ENCODE measurements at places on chromosomes 12 and 14. TPM values are rescaled to one million over a fixed set of nuclear protein-coding genes. Genes with fewer than 3 reads are reported as not detected.

HOTAIR gene
- 3.5 TPM for total RNA-seq

KCNJ8 gene
- 1.0 TPM for total RNA-seq

KRT2 gene
- 0.23 TPM for total RNA-seq

KANSL2 gene
- total RNA-seq: 33.4 TPM

MMP19 gene
- total RNA-seq: 0.17 TPM

KRT82 gene
- 0.29 TPM for total RNA-seq

PPFIBP1 gene
- total RNA-seq: 56.9 TPM

ESR2 gene
- 0.35 TPM for total RNA-seq

VDR gene
- 19.6 TPM for total RNA-seq

C12orf54 gene
- not detected for total RNA-seq

HOXC4 gene
- total RNA-seq: 2.6 TPM

ADCY4 gene
- 0.04 TPM for total RNA-seq

LRRIQ1 gene
- 0.40 TPM for total RNA-seq

CCDC196 gene
- not detected for total RNA-seq

SOX5 gene
- total RNA-seq: not detected

AKAP5 gene
- total RNA-seq: 0.58 TPM

OTOGL gene
- 3.1 TPM for total RNA-seq

TMEM132C gene
- total RNA-seq: not detected

LTBP2 gene
- 17.4 TPM for total RNA-seq

HOXC10 gene
- 2.9 TPM for total RNA-seq

IFNG-AS1 gene
- not detected for total RNA-seq

CGRRF1 gene
- 31.3 TPM for total RNA-seq

SLCO1B1 gene
- total RNA-seq: not detected

REC8 gene
- total RNA-seq: 1.9 TPM

EXOC3L4 gene
- 2.0 TPM for total RNA-seq

FGF23 gene
- not detected for total RNA-seq

HELB gene
- total RNA-seq: 2.1 TPM

KRT81 gene
- 2,042 TPM for total RNA-seq

KIAA0586 gene
- 50.3 TPM for total RNA-seq

EPYC gene
- total RNA-seq: not detected

RBP5 gene
- total RNA-seq: not detected

RASSF9 gene
- 0.17 TPM for total RNA-seq

SLC15A4 gene
- 20.8 TPM for total RNA-seq

AMN gene
- total RNA-seq: not detected

ACSM4 gene
- total RNA-seq: not detected

MANSC1 gene
- total RNA-seq: 3.1 TPM

Measured in PC-3 (cell line).